Mucosa of gallbladder (tissue), 1 donor: ENCODE measurements at places on chromosomes 6 and 20. TPM values are rescaled to one million over a fixed set of nuclear protein-coding genes. Genes with fewer than 3 reads are reported as not detected.

Gene PPP1R3G
- total RNA-seq, result 2.8 TPM

Gene EDN3
- 7.7 TPM for total RNA-seq

Gene TRIM40
- total RNA-seq, result not detected

Gene ABHD16B
- total RNA-seq, result not detected

Gene FERMT1
- total RNA-seq, result 9.2 TPM

Gene KIAA0408
- total RNA-seq, result 6.8 TPM

Gene CYP24A1
- not detected for total RNA-seq

Gene BTNL2
- total RNA-seq, result not detected

Gene DSE
- 24.9 TPM for total RNA-seq

Gene PRSS16
- 35.1 TPM for total RNA-seq

DNA sequence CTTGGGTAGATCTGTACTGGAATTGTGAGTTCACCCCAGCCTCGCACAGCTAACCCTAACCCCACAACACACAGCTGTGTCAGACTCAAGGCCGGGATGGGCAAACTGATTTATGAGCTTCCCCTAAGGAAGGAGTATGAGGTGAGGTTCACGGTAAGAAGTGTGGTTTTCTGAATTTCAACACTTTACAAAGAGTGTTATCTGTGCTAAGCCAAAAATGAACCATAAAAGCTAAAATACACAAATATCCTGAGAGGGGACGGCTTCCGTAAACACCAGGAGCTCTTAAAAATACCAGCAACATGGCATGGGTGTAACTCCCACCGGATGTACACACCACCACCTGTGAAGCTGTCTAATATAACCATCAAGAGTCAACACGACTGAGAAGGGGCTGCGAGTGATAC lies 101.2 kb downstream of the ATP9A start:
- no peak for DNase-seq

- DNase-seq, result no peak
Observed at GRCh38 chr6:47785182-47785581, 3.4 kb downstream of the OPN5 start.

- no peak for DNase-seq
Observed at GRCh38 chr20:18506744-18507143, 996 bp upstream of the SEC23B start.

GRCh38 chr6:95784019-95784418 lies 206.7 kb downstream of the MANEA start:
- DNase-seq, result no peak

DNA sequence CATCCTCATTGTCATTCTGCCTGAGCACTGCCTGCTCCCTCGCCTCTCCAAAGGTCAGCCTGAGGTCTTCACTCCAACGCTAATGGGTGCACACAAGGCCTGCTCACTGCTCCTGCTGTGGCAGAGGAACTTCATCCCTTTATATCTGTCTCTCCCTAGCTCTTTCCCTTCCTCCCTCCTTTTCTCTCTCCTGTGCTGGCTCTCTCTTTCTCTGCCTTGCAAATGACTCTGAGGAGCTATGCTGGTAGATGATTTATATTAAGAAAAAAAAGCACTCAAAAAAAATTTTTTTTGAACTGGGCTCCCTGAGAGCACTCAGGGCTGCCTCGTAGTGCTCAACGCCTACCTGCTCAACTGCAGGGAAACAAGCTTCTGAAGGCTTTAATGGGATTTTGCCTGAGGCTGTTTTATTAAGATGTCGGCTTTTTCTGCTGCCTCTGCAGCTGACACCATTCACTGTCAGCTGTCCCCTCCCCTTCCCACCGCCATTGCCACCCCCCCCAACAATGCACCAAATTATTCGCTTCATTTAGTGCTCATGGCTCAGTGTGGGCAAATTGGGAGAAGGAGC lies 137.7 kb upstream of the DEFB112 start:
- DNase-seq, result no peak

GRCh38 chr20:33648396-33649004 lies 13.6 kb upstream of the C20orf144 start:
- DNase-seq, result no peak

DNA sequence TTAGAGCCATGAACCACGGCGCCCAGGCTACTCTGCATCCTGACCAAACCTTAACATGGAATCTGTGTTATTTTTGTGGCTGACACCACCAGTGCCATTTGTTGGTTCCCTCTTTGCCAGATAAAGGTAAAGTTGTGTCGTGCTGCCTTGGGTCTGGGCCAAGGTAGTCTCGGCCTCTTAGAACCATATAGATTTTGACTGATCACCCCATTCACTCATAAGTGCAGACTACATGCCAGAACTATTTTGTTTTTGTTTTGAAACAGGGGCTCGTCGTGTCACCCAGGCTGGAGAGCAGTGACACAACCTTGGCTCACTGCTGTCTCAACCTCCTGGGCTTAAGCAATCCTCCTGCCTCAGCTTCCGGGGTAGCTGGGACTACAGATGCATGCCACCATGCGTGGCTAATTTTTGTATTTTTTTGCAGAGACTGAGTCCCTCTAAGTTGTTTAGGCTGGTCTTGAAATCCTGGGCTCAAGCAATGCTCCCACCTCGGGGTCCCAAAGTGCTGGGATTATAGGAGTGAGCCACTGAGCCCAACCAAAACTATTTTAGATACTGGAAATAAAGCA lies 19.2 kb upstream of the RIPOR3 start:
- DNase-seq, result no peak

GRCh38 chr6:157904999-157905398 lies 76.7 kb upstream of the SYNJ2 start:
- no peak for DNase-seq

DNA sequence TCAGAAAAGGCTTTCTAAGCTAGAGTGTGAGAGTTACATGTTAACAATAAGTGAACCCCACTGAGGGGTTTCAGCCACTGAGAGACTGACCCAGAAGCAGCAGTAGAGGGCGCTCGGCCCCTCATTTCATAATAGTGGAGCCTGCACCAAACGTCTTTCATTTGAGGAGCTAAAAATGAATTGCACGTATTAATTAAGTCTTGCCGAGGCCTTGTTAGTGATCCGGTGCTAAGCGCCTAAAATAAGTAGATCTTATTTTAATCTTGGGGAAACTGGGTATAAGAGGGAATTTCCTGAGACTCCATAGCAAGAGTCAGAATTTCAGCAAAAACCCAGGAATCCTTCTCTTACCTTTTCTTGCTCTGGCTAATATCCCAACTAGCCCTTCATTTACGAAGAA lies 209.7 kb downstream of the FARS2 start:
- DNase-seq, result peak; percentile 38

- DNase-seq, result no peak
Observed at GRCh38 chr6:29666826-29667130, 9.9 kb downstream of the MOG start.

DNA sequence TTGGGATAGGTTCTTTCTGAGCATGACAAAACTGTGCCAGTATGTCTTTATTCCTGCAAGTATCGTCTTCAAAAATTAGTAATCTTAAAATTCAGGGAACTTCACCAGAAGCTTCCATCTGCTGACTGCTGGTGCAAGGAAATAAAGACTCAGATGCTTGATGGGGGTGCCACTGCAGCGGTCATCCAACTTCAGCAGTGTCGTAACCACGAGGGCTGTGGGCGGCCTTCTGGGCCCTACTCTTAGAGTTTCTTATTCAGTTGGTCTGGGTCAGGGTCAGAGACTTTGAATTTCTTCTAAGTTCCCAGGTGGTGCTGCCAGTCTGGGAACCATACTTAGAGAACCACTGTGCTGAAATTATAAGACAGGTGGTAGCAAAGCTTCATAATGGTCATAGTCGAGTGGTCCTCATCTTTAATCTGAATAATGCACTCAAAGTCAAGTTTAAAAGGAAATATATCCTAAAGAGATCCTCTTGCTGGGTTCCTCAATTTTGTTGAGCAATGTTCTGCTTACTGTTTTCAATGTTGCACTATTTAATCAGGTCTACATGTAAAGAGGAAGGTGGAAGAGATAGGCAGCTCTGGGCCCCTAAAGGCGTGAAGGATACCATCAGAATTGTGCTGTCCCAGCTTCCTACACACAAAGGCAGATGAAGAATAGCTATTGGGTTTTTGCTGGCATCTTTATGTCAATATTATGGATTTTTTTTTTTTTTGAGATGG lies 165.4 kb upstream of the GMDS start:
- no peak for DNase-seq

DNA sequence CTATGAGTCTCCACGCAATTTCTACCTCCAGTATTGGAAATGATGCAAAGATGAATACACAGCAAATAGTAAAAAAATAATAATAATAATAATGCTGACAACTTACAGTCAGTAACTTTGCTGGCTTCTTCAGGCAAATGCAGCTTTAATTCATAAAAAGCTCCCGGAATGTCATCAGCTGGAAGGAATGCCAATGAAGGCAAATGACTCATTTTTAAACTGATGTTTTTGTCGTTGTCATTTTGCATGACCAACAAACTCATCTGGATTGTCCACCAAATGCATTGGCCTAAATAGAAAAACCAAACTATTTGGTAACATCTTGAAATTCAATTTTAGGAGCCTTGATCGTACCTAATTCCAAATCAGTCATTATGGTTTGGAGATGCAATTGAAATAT lies 217.1 kb downstream of the ALDH8A1 start:
- no peak for DNase-seq

- DNase-seq, result peak; percentile 43
Observed at GRCh38 chr6:146598772-146599405, at the start of gene ADGB. Gene ADGB (plus strand): TSS chr6:146598972. CDS start chr6:146599041, 69 bp downstream.

DNA sequence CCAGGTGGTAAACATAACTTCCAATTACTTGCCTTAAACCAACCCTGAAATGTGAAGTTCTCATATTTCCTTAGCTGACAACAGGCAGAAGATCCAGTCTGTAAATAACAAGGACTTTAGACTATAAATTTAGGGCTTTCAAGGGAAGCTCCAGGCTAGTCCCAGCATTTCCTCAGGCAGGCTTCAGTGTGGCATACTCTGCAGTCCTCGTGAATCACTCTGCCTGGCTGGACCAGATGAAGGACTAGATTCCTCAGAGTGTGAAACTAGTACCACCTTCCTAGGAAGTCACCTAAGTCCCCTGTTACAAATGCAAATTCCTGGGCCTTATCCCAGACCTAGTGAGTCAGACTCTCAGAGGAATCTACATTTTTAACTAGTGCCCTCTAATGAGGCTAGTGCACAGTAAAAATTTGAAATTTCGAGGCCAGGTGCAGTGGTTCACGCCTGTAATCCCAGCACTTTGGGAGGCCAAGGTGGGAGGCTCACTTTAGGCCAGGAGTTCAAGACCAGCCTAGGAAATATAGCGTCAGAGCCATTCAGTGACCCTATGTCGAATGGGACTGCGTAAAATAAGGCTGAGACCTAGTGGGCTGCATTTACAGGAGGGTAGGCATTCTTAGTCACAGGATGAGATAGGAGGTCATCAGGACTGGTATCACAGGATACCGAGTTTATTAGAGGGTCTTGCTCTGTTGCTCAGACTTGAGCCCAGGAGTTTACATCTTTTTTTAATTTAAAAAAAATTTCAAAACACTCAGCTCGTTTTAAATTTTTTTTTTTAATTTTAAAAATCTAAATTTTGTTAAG lies 279.6 kb upstream of the JARID2 start:
- DNase-seq, result no peak

DNA sequence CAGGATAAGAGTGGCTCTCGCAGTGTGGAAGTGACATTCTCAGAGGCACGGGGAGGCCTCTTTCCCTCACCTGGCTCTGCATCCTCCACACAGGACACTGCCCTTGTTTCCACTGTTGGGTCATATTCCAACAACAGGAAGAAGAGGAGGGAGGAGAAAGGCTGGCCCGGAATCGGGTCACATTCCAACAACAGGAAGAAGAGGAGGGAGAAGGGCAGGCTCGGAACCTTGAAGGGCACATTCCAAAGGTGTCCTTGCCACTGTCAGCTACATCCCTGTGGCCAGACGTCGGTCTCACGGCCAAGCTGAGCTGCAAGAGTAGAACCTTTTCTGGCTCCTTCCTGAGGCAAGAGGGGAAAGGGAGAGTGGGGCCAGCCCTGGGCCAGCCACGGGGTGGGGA lies 25.4 kb downstream of the CHRNA4 start:
- no peak for DNase-seq

- DNase-seq, result no peak
Observed at GRCh38 chr20:10476319-10476724, 41.2 kb downstream of the SLX4IP start.

DNA sequence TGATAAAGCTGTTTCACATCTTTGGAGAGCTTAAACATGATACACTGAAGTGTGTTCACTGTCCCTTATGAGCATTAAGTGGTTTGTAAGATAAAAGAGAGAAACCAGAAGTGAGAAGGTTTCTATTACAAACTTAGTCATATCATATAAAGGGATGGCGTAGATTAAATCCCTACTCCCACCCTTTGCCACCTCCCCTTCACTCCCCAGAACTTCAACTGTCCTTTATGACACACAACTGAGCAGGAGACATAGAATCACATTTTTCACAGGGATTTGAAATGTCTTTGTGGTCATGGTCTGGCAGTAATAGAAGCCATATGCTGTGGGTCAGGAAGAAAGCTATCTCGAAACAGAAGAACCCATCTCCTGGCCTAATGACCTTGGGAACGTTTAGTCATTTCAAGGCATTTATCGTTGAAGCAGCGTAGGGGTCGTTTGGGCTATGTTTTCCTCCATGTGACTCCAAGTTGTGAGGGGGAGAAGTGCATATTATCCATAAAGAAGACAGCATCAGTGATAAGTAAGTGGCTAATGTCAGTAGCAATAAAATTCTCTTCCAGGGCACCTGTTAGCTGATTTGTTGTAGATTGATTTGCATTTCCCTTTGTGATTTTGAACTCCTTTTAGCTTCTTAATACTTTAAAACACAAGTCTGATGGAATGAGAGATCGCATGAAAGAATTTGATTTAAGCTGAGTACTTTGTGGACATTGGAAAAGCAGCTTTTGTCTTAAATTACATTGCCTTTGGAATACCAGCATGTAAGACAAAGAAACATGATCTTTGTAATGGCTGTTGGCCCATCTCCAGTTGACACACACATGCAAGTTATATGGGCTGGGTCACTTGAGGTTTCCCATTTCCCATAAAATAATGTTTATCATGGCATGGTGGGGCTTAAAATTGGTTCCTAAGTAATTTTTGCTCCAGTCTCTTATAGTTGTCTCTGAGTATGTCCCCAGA lies 501.5 kb upstream of the FLRT3 start:
- no peak for DNase-seq

DNA sequence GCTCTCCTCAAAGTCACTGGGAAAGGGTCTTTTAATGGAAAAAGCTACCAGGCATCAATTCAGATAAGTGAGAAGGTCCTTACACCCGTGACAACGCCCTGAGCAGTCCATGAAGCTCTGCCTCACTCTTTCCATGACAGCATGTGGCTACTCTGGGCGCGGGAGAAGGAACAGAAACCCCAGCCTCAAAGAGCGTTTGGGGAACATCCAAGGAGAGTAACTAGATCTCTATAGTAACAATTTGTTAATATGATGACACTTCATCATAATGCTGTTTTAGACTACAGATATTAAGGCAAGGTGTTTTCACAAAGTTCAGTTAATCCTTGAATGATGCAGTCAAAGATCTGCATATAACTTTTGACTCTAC lies 55.2 kb downstream of the KIF6 start:
- DNase-seq, result no peak

DNA sequence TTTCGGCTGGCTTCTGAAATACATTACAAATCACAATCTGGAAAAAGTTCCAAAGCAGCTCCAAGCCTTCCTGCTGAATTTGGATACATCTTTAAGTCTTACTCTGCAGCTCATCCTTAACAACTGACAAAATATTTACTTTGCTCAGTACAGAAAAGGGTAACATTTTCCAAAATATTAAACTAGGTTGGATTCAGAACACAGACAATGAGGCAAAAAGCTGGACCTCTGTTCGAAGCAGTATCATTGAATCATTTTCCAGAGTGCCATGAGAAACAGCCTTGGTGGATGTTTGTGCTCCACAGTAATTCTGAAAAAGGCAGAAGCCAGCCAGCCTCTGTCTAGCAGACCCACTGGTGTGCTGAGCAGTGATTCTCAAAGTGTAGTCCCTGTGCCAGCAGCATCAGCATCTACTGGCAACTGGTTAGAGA lies 162.1 kb downstream of the AIG1 start:
- DNase-seq, result no peak
